ENCODE measurements at places on chromosomes 11 and 22.

DNA sequence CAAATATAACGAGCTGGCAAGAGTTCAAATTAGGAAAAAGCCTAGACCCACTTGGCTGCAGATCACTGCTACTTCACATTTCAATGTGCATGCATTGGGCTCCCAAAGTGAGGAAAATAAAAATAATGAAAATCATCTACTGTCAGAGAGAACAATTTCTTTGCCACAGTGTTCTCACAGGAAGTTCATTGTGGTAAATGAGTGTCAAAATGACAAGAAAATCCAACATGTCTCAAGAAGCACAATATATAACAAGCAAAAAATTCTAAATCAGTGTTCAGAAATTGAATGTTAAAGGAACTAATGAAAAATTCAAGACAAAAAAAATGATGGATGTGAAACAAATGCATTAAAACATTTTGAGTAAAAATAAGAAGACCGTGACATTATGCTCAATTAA lies 31.3 kb downstream of the RCN1 start:
- no peak for DNase-seq

GRCh38 chr22:39622881-39623367 lies 52.4 kb downstream of the CACNA1I start:
- no peak for DNase-seq

DNA sequence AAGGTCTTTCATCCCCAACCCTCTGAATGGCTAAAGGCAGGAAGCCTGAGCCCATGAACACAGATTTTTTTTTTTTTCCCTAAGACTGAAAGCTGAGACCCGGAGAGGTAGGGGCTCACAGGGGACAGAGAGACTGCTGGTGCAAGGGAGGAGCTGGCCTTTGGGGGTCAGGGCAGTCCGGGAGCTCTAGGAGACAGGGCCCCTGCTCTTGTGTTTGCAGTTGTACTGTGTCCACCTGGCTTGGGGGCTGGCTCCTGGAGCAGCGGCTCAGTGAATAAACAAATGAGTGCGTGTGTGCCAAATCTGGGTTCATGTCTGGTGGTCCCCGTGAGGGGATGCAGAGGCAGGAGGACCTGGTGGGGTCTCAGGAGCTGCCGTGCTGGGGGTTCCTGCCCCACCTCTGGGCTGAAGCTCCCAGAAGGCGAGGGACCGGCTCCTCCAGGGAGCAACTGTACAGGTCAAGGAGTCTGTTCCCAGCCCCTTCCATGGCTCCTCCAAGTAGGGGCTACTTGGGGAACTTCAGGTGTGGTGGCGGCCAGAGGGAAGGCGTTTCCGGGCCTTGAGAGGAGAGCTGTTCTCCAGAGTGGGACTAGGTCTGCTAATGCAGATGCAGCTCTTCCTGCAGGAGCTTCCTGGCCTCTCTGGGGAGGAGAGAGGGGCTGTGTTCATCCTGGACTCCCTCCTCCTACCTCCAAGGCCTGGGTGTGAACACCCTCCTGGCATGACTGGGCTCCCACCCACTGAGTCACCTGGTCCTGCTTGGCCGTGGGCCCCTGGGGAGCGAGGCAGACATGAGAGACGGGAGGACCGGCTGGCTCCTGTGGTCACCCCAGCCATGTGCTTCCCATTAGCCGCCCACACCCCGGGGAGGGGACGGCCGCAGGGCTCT lies 57.6 kb downstream of the FBXO7 start:
- DNase-seq = no peak

- no peak for DNase-seq
These were observed 17.7 kb downstream of the B3GAT1 start for GRCh38 chr11:134394311-134394710.

- peak; percentile 45 for DNase-seq
These were observed 1.1 kb downstream of the EIF4G2 start for GRCh38 chr11:10807493-10808234.

DNA sequence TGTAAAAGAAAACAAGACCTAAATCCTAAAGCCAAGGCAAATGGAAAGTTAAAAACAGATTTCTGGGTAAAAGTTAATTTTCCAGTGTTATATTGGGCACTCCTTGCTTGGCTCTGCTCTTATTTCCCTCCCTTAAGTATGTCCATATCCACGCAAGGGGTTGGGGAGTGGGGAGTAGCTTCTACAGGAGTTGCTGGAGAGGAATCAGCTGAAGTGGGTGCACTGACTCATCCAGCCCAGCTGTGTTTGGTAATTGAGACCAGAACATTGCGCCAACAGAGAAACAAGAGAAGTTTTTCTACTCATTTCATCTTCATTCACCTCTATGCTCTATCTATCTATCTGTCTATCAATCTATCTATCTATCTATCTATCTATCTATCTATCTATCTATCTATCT lies 298.4 kb upstream of the PDGFD start:
- no peak for DNase-seq

GRCh38 chr11:125494561-125494960 lies 1.5 kb downstream of the FEZ1 start:
- no peak for DNase-seq

GRCh38 chr11:73854680-73855079 lies 22.0 kb downstream of the COA4 start:
- DNase-seq = no peak

DNA sequence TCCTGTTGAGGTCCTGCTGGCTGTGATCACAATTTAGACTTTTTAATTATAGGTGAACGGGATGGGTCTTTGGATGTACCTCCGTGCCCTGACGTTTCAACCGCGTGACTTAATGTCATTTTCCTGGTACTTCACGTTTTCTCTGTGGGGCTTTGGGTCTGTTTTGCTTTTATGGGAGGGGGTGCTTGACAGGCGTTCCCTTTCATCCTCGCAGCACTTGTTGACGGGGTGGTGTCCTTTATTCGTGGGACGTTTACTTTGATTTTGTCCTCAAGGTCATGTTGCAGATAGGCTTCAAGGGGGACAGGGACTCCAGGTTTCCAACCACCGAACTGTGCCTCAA lies 994 bp downstream of the PPP6R3 start:
- DNase-seq = no peak

GRCh38 chr11:88813233-88813915 lies 252.4 kb downstream of the GRM5 start:
- DNase-seq = no peak

- DNase-seq = no peak
These were observed 462.1 kb downstream of the OPCML start for GRCh38 chr11:133070021-133070713.

GRCh38 chr11:28834877-28835276 lies 726.7 kb downstream of the METTL15 start:
- DNase-seq = no peak

GRCh38 chr11:77361184-77361583 lies 59.7 kb upstream of the GDPD4 start:
- DNase-seq = no peak

DNA sequence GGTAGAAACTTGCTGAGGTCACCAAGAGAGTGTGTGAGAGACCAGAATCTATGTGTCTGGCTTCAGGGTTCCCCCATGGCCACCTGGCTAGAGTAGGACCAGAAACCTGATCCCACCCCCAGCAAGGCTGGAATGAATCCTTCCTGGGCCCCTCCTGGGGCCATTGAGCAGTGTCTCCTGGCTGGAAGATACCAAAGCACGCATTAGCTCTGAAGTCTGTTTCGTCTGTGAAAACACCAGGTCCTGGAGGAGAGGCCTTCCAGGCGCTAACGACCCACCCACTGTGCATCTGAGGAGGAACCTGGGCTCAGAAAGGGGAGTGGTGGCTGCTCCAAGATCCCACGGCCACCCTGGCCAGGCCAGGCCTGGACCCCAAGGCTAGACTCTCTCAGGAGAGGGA lies 15.5 kb upstream of the TSKU start:
- DNase-seq = no peak

DNA sequence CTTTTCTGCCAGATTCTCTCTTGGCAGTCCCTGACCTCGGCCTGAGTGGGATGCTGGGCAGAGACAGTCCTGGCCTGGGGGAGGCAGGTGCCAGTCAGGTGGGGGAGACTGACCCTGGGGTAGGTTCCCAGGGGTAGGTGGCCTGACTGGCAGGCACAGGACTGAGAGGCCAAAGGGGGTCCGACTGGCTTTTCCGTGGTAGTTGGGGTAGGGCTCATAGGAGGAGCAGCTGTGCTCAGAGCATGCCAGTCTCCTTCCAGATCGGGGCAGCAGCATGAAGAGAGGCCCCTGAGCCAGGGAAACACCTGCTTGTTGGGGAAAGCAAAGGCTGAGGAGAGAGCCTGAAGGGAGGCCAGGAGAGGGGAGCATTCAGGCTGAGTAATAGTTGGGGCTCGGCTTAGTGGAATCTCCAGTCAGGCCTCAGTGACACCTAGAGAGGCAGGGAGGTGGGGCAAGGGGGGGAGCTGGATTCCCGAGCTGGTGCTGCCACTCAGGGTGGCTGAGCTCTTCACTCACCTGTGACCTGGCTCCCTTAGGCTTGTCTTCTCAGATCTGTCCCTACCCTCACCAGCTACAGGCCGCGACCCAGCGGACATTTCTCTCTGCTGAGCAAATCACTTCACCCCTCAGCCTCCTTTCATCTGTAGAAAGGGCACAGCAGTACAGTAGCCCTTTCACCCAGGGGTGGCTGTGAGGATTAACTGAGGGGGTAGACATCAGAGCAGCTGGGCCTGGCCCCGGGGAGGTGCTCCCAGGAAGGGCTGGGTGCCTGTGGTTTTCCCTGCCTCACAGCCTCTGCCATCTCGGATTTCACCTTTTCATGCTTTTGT lies 26.2 kb downstream of the MCM5 start:
- no peak for DNase-seq

- DNase-seq = no peak
These were observed 62.4 kb downstream of the PARVB start for GRCh38 chr22:44086271-44087088.

DNA sequence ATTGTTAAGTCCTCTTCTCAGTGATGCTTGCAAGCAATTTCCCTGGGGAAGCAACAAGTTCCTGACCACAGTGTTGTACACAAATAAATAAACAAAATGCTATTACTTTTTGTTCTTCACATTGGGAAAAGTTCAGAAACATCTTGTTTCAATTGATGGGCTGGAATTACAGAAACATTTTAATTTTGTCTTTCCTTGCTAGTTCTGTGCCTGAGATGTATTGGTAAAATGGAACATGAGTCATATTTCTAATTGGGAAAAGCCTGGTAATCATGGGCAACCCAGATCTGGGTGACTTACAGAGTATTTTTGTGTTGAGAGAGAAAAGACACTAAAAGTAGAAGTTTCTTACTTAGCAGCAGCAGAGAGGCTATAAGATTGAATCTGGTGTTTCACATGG lies 576 bp upstream of the BLID start:
- DNase-seq = no peak

- peak; percentile 75 for DNase-seq
These were observed 102.1 kb downstream of the C11orf91 start for GRCh38 chr11:33598426-33599069.

GRCh38 chr11:74612877-74613276 lies 20.5 kb downstream of the POLD3 start:
- DNase-seq = no peak

GRCh38 chr11:70788248-70789022 lies 390.1 kb downstream of the CTTN start:
- DNase-seq = no peak

- peak; percentile 23 for DNase-seq
These were observed 12.1 kb downstream of the PLAAT5 start for GRCh38 chr11:63478896-63479295.

GRCh38 chr11:70297341-70297740 lies 26.9 kb downstream of the PPFIA1 start:
- no peak for DNase-seq

DNA sequence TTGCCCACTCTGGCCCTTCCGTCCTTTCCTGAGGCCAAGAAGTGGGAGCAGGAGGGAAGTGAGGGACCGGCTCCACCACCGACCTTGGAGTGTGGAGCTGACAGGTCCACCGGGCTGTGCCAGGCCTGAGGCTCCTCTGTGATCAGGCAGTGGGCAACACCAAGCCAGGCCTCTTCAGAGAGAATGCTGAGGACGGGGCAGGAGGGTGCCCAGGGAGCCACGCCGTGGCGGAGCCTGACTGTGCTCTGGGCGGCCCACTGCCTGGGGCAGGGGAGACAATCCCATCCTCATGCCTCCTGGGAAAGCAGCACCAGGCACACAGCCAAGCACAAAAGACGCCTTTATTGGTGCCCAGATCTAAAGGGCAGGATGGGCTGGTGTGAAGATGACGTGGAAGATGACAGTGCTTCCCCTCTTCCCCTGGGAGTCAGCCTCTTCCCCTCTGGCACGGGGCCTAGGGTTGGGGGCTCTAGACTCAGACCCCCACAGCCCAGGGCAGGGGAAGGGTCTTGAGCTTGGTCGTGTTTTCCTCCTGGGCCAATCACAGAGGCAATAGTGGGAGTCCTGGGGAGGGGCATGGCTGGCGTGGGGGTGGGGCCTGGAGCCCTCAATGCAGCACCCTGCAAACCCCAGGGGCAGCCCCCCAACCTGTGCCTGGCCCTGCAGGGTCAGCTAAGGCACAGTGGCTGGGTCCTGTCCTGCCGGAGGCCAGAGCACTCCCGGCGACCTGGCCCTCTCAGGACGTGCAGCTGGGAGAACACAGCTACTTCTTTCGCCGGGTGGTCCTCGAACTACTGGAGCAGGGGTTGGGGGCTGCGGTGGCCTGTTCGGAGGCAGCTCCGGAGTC lies 4.7 kb downstream of the LMF2 start:
- DNase-seq = no peak

DNA sequence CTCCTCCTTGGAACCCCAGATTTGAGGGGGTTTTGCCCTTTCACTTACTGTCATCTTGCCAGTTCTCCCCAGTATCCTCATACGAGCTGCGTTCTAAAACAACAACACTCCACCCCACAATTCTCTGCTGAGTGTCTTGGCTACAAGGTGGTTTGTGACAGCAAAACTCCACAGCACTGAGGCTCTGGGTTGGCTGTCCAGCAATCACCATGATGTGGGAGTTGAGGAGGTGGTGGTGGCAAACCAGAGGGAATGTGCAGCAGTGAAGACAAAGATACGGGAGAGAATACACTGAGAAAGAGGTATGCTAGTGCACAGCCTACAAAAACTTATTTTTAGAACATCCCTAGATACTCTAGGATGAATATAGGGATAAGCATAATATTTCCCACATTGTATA lies 335.0 kb downstream of the C11orf87 start:
- DNase-seq = no peak

DNA sequence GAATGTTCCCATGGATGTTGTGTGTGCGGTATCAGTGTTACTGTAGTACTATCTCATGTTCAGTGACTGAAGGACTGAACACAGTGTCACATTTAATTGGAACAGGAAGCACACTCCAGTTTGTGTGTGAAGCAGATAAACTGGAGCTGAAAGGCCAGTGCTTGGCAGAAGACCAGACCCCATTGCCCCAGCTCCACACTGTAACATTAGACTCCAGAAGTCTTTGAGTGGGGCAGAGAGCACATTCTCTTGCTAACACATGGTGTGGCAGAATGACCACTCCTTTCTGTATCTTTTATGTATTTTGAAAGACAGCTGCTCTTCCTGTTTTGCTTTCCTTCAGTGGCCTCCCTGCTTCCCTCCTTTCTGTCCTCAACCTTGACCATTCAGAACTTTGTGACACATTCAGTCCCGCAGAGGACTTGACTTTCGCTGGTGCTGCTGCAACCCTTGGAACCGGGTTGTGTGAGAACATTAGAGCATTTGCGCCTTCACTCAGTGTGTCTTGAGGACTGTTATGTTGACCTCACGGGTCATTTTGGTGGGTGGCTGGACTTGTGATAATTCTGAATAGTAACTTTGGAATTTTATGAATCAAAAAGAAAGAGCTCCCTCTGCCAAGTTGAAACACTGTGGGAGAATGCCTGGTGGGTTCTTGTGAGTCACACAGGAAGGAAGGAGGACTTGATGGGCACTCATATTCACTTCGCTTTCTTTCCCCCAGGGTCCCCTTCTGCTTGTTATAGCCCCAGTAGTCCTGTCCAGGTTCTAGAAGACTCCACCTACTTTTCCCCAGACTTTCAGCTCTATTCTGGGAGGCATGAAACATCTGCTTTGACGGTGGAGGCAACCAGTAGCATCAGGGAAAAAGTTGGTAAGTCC lies 26.4 kb downstream of the AMOTL1 start:
- no peak for DNase-seq

GRCh38 chr11:93984196-93984567 lies 37.0 kb upstream of the HEPHL1 start:
- DNase-seq = no peak

Measured in NCI-H1436 (cell line).